ENCODE measurements at places on chromosomes 2 and 18.

DNA sequence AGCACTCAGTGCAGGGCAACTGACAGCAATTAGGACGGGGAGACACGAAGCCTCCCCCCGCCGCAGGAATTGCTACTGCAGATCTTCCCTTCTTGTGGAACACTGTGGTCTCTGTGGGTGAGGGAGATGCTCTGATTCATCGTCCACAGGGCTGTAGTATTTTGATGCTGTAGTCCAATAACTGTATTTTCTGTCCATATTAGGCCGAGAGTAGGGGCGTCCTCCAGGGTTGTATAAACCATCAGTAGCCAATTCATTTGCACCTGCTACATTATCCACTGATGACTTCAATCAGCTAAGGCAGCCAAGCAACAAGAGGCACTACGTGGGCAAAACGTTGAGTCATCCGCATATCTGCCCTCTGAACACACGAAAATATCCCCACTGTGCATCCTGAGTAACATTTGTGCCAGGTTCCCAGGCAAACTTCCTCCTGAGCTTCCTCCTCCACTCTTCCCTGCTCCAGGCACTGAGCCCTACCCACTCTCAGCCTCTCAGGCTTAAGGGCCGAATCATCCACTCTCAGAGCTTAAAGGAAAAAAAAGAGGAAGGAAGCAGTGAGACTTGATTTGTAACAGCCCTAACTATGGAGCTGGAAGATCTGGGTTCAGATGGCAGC is 62.1 kb downstream of the LBH start:
- no peak for DNase-seq

- DNase-seq: no peak
Observed at GRCh38 chr2:168780669-168781071, 21.8 kb upstream of the NOSTRIN start.

DNA sequence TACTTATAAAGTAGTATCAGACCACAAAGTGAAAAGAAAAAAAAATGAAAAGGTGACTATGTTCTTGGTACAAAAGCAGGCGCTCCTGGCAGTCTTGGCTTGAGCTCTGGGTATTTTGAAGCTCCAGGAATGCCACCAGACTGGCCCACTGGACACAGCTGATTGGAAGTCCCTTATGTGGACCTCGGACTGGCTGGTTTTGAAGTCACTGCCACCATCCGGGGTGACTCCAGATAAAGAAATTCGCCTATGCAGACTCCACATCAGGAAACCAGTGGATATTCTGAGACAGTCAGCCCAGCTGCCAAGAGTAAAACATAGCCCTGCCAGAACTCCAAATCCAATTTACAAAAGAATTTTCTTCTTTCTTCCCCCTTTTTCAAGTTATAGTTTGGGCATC is 28.0 kb downstream of the ACKR3 start:
- DNase-seq: no peak

DNA sequence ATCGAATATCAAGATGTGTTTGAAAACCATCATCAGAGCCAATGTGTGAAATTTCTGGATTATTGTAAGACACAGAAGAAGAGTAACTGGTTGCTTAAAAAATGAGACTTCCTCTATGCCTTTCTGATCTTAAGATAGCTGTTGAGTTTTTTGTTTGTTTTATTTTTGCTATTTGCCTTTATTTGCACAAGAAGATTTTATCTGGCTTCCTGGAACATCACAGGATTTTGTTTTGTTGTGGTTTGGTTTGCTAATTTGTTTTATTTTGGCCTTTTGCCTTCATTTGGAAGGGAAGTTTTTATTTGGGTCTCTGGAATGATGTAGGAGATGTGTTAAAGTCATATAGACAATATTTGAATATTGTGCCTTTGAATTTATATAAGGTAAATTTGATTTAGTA is 3.9 kb upstream of the CYTIP start:
- no peak for DNase-seq

DNA sequence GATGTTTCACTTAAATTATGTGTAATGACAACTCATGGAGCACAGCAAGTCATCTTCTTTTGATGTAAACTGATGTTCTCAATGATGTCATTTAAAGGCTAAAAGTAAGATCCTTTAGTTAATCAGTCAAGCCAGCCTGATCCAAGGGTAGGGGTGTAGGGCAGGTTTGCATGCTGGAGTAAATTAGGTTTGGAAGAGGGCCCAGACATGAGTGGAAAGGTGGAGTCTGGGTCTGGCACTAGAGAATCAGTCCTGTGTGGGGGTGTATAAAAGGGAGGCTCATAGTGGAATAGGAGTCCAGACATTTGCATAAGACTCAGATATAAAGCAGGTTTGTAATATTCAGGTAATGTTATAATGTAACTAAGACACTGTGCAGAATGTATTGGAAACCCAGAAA is 88.8 kb upstream of the NYAP2 start:
- no peak for DNase-seq

DNA sequence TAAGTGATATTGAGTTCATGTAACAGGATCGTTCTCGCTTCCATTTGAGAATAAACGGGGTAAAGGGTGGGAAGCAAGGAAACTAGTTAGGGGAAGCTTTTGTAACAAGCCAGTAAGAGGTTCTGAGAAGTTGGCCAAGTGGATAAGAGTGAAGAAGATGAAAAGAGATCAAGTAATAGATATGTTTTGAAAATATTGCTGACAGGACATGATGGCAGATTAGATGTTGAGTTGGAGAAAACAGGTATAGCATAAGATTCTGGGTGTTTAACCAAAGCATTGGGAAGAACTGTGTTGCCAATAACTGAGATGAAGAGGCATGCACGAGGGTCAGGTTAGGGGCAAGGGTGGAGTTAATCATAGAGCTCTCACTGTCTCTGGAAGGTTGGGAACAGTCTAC is 330.0 kb upstream of the LRRTM1 start:
- no peak for DNase-seq

DNA sequence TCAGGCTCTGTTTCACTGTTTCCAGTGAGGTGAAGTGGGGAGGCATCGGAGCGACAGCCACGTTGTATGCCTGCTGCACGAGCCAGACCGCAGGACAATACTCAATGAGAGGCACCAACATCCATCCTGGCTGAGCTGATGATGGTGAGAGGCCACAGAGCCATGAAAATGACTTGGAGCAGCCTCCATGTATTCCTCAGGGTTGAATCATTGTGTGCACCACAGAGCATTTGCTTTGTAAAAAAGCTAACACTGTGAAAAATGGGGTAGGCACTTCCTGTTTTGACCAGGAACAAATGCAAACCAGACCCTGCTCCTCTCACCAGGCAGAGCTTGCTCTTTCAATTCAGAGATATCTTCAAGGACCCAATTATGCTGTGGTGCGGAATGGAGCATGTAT is 87.2 kb downstream of the LPIN1 start:
- DNase-seq: no peak

GRCh38 chr2:192735447-192735846 is 540.7 kb upstream of the TMEFF2 start:
- no peak for DNase-seq

- DNase-seq: no peak
Observed at GRCh38 chr2:231341100-231341499, 54.4 kb upstream of the B3GNT7 start.

DNA sequence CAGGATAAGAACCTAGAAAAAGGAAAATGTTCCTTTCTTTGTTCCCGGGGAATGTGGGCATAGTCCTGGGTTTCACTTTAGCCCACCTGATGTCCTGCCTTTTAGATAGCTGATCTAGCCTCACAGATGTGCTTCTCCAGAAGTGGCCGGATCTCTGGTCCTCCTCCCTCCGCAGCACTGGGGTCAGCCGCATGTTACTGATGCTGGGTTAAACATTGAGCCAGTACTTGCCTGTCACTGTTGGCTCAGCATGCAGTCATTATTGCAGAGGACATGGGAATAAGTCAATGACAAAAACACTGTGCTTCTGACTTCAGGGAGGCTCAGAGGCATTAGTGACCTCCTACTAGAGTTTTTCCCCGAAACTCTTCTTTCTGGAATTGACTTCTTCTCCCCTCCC is 27.6 kb downstream of the NCK2 start:
- DNase-seq: no peak

DNA sequence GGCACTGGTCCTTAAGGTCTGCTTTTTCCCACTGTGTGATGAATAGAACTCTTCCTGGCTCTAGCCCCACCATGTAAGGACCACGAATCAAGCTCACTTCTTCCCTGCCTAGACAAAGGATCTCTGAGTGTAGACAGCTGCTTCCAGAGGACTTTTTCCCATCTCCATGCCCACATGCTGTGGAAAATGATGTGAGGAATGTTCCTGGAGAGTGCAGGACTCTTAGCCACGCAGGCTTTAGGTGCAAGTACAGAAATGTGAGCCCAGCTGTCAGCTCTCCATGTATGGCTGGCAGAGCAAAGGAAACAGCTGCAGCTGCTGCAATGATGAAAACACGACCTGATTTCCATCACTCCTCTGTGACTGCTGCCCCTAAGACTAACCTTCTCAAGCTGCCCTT is 35.5 kb downstream of the NXPH2 start:
- DNase-seq: no peak

- no peak for DNase-seq
Observed at GRCh38 chr2:138028538-138028937, 64.3 kb downstream of the HNMT start.

- DNase-seq: no peak
Observed at GRCh38 chr18:34039201-34039600, 185.5 kb downstream of the NOL4 start.

DNA sequence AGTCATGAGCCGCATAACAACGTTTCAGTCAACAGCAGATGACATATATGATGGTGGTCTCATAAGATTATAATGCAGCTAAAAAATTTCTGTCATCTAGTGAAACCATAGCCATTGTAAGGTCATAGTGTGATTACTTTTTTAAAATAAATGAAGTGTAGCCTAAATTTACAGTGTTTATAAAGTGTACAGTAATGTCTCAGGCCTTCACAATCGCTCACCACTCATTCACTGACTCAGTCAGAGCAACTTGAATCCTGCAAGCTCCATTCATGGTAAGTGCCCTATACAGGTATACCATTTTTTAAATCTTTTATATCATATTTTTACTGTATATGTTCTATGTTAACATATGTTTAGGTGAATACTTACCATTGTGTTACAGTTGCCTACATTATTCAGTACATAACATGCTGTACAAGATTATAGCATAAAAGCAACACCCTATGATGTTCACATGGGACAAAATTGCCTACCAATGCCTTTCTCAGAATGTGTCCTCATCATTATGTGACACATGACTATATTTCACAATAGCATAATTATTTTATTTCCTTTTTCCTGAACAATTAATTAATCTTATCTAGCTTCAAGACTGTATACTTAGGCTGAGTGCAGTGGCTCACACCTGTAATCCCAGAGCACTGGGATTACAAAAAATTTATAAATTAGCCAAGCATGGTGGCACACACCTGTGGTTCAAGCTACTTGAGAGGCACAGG is 1115.9 kb upstream of the ZEB2 start:
- no peak for DNase-seq

DNA sequence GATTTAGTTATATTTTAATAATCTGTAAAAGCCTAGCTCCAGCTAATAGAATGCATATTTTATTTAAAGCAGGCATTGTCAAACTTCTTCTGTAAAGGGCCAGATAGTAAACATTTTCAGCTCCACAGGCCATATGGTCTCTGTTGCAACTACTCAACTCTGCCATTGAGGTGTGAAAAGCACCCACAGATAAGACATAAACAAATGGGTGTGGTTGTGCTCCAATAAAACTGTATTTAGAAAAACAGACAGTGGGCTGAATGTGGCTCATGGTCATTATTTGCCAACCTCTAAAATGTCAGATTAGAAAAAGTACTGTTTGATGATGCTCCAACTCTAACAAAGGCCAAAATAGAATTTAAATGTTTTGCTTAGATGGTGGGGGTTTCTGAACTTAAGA is 519.9 kb downstream of the RNF144A start:
- DNase-seq: peak; percentile 59

- no peak for DNase-seq
Observed at GRCh38 chr2:181042706-181043105, 62.3 kb downstream of the UBE2E3 start.

DNA sequence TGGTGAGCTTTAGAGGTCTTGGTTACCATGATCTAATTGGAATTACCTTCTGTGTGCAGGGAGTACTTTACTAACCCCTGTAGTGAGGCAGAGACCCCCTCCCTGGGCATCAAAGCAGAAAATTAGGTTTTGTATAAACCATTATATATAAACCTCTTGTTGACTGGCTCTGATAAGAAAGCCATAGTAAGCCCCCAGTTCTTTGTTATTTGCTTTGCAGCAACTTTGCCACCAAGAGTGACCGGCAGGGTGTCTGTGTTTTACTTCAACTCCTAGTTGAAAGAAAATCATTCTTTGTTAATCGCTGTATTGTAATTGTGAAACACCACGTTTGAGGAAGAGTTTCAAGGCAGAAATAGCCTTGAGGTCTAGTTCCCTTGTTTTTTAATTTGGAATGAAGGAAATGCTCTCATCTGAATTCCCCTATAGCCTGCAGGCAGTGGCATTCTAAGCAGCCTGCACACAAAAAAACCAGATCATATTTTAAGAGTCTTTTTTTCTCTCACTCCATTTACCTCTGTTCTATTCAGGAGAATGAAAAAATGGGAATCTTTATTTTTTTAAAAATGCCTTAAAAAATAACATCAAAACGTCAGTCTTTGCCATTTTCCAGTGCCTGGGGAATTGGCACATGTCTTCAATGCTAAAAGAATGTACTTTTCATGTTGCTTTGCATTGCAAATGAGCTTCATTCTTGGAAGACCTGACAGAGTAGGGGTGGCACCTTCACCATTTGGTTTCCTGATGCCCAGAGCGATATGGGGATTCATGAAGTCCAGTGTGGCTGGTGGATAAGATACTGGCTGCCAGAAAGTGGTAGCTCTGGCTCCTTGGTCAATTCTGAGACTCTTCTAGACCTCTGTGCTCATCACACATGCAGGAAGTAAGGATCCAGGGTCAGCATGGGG is 338.1 kb downstream of the SLC4A3 start:
- DNase-seq: no peak

DNA sequence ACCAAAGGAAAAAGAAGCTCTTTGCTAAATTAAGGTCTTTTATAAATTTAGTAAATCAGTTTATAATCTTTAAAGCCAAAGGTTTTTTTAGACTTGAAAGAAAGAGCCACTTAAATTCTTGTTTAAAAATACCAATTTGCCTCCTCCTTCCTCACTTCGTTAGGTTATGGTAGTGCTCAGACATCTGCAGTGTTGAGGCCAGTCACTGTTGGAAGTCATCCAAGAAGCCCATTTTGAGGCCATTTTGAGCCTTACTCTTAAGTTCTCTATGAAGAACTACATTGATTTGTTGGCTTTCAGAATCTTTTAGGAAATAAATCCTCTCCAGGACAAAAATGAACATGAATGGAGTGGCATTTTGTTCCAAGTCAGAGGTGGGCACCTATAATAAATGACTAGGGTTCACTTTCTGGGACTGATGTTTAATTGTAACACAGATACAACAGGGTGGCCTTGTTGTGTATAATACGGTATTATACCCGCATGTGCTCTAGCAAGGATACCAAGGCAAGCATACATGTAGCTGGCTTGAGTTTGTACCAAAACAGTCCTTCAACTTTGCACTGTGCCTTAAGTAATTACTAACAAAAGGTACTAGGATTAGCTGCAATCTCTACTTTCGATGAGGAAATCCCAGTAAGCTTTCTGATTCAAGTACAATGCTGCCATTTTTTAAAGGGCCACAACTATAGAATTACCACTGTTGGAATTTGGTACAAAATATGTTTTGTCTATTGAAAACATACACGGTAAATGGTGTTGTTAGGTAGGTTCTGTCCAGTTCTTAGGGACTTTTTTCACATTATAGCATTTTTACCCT is 22.8 kb downstream of the SLC66A3 start:
- no peak for DNase-seq

- DNase-seq: no peak
Observed at GRCh38 chr2:217271813-217272212, 411.9 kb upstream of the TNP1 start.

- DNase-seq: peak; percentile 29
Observed at GRCh38 chr2:8986327-8986976, 17.0 kb downstream of the MBOAT2 start.

- DNase-seq: peak; percentile 97
Observed at GRCh38 chr18:3603421-3604234, 153.7 kb downstream of the TGIF1 start.
